Kidney tubule cell (primary cell): ENCODE measurements at places on chromosomes 2 and 18.

GRCh38 chr2:232367591-232368233 is 10.8 kb upstream of the ALPP start:
- DNase-seq = no peak

GRCh38 chr2:119136093-119136492 is 22.5 kb downstream of the C1QL2 start:
- DNase-seq = peak; percentile 72

- peak; percentile 49 for DNase-seq
These were observed 182.3 kb downstream of the CAMKMT start for GRCh38 chr2:44543773-44544725.

DNA sequence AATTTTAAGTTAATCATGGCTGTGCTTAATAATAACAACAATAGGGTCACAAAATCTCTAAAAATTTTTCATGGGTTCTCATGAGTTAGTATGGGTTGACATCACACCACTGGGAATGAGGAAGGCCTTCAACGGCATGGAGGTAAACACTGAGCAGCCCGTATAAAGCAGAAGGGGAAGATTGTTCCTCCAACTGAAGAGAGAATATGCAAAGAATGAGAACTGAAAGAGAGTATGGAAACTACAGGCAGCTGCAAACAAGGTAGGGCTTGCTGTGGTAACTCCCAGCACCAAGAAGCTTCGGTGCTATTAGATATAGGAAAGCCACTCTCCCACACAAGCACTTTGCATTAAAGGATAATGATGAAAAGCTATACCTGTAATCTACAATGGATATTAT is 1242.3 kb upstream of the CELF4 start:
- DNase-seq = no peak

DNA sequence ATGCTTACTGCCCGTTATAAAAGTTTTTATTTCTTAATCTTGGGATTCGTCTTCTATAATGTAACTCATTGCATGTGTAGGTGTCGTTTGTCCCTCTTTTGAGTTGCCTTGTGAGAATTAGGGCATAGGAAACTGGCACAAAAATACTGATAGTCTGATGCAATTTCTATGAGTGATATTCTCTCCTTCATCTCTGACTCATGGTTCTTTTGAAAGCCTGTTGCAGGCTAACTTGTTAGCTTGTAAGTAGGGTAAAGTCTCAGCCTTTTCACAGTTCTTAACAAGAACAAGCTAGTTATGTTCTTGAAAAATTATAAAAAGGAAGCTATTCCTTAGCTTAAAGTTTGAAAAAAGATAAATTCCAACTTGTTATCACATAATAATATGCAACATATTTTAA is 1085.4 kb upstream of the NRXN1 start:
- no peak for DNase-seq

GRCh38 chr2:72612614-72613160 is 213.1 kb downstream of the EXOC6B start:
- DNase-seq = no peak

GRCh38 chr2:240429872-240430491 is 5.5 kb upstream of the GPC1 start:
- DNase-seq = no peak

- no peak for DNase-seq
These were observed 65.0 kb upstream of the LYPD1 start for GRCh38 chr2:132734961-132735360.

DNA sequence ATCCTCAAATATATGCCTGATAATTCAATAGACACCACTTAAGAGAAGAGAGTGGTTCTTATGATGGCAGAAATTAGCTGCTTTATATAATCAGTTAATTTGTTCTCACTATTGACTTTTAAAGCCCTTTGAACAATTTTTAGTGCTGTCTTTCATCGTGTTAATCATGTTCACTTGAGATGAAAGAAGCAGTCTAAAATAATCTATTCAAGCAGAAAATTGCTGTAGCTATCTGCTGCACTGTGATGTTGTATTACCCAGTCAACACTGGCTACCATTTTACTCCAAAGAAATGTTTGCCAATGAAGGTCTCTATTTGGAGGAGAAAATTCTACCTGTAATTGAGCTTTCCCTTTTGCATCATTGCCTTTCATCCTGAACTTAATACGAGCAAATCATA is 459.8 kb upstream of the FSIP2 start:
- no peak for DNase-seq

DNA sequence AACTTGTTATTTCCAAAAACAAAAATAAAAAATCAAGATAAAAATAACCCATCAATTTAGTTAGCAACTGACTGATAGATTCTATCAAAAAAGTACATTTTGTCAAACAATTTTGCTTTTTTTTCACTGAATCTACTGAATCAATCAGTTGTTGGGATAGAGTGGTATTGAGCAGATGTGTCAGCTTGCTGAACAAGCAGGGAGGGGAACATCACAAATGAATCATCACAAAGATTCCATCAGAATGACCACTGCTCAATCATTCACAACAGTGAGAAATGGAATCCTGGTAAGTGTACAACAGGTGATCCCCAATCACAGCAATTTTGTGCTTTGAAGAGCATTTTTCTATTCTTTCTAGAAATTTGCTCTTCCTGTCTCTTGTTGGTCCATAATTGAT is 12.3 kb upstream of the SLC14A2 start:
- DNase-seq = peak; percentile 75

DNA sequence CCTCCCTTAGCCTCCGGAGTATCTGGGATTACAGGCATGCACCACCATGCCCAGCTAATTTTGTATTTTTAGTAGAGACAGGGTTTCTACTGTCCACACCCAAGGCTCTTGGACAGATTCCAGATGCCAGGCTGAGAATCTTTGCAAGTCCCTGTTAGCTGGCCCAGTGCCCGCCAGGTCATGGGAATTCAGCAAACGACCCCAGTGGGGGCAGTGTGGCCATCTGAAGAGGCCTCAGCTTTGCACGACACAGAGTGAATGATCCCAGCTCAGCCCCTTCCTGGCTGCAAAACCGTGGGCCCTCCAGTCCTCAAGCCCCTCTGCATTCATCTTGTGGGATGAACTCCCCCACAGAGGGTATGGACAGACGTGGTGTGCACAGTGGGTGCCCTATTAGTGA is 179.5 kb upstream of the ID2 start:
- no peak for DNase-seq

DNA sequence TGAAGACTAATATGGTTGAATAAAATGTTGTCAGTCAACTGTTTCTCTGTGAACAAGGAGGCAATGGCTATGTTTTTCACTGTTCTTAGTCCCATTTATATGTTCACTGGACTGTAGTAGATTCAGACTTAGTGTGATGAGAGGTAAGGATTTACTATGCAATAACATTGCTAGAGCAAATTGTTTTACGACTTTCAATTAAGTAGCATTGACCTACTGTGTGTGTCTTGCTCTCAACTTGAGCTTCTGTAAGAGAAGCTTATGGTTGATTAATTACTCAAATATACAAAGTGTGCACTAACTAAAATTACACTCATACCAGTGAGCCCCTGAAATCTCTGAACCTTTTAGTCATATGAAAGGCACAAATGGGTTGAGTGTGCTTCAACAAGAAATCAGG is 168.6 kb downstream of the RAPGEF4 start:
- DNase-seq = no peak

DNA sequence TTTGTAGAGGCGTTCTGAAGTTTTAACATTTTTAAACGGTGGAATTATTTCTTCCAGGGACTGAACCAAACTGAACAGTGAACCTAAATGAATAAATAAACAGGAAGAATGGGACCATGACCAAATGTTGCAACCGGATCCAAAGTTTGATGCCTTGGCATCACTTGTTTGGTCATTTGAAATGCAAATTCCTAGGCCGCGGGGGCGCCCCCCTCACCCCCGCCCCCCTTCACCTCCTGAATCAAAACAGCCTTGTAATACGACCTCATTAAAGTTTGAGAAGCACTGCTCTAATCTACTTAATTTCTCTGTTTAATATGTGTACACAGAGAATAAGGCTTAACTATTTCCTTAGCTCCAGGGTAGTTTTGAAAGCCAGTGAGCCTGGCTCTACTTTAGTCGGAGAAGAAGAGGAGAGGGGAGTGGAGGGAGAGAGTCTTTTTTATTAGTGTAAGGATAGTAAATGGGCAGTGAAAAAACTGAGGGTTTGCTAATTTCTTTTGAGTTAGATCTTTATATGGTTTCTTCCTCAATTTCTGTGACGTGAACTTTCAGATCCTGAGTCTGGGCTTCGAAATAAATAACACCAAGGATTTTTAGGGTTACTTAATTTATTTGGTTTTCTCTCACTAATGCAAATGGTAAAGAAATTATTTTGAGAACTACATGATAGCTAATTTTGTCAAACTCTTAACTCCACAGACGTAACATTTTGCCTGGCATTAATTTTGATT is 5.7 kb downstream of the C2orf80 start:
- DNase-seq = no peak

DNA sequence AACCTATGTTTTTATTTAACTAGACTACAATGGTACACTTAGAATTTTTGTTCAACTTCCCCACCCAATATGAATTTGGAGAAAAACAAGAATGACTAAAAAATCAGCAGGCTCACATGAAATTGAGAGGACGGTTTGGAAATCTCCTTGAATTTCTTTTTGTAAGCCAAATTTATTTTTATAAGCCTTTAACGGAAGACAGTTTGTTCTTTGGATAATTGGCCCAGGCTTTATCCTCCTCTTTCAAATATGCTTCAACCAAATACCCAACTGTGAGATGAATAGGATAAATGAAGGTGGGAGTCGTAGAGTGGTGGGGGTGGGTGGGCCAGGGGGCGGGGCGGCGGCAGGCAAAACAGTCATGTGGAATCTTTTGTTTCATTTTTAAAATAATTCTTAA is 60.6 kb downstream of the FMNL2 start:
- DNase-seq = no peak

DNA sequence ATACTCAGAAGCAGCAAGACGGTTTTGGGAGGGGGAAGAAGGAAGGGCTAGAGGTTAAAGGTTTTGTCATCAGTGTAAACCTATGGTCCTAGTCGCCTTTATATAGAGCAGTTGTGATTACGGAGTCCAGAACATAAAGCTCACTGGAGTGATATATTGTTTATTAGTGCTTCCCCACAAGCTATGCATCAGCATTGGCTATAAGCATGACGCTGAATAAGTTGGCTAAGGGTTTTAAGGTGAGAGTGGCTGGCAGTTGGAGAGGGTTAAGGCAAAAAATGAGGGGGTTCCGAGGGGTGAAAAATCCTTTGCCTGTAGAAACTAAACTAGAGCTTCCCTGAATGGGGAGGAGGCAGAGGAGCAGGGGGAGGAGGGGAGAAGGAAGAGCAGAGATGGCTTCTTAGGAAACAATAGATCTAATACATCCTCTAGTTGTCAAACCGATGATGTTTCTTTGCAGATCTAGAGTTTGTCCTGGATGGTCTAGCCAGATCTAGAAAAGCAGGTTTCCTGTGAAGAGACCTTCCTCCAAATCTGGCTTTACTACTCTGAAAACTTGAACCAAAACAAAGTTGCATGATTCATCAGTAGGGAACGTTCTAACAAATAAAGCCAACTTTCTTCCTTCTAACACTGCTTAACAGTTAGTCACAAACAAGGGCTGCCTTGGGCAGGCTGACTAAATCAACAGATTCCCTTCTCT is 2.5 kb downstream of the KLF7 start:
- peak; percentile 98 for DNase-seq

DNA sequence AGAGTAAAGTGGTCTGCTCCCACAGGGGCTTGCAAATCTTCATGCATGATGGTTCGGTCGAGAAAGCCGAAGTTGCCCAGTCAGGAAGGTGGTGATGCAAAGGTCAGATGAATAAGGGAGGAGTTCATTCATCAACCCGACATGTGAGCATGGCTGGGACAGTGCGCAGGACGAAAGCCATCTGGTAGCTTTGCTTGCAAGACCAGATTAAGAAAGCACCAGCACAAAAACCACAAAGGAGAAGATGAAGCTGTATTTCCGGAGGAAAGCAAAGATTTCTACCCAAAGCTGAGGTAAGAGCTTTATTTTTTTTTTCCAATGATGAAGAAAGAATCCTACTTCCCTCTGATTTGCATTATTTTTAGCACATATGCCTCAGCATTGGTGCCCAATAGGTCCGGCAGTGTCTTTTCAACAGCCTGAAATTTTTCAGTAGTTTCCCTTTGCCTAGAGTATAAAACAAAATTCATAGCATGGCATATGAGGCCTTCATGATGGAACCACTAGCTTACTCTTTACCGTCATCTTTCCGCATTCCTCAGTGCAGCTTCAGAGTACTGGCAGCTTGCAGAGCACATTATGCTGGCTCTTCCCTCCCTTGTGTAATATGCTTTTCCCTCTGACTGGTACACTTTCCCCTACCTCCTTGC is 112.0 kb upstream of the THOC1 start:
- DNase-seq = no peak

- DNase-seq = no peak
These were observed 27.0 kb upstream of the ST3GAL5 start for GRCh38 chr2:85915606-85916303.

- peak; percentile 70 for DNase-seq
These were observed 39.8 kb upstream of the AAK1 start for GRCh38 chr2:69683170-69683971.

- no peak for DNase-seq
These were observed 442 bp upstream of the OTOF start for GRCh38 chr2:26478366-26478765.

- no peak for DNase-seq
These were observed 57.7 kb downstream of the METTL4 start for GRCh38 chr18:2513616-2514015.

DNA sequence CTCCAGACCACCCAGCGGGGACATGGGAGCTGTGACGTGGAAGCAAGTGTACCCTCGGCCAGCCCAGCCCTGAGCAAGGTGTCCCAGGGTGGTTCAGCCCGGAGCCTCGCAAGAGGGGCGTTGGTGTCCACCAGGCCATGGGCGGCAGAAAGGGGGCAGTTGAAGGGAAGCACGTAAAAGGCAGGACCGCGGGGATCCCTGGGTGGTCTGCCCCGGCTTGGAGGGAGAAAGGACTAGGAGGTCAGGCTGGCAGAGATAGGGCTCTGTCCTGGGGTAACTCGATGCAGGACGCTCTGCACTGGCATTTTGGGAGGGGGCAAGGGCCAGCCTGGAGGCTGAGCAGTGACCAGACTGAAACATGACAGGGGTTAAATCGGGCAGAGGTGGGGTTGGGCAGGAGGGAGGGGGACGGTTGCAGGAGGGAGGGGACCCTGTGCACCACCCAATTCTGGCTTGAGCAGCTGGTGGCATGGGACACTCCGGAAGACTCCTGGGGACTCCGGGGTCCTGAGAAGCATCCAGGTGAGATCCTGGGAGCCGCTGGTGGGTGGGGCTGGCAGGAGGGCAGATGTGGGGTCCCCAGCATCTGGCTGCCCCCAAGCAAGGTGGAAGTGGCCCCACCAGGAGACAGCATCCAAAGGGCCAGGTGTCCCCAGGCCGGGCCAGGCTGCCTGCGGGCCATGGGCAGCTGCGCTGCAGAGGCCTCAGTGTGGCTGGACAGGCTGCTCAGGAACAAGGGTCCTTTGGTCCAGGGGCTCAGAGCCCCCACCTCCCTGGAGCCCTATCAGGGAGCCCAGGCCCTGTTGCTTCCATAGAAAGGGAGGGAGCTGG is 46.8 kb upstream of the GPC1 start:
- no peak for DNase-seq

GRCh38 chr2:213004197-213004821 is 147.1 kb downstream of the IKZF2 start:
- DNase-seq = no peak

GRCh38 chr2:197600306-197600705 is 75.1 kb downstream of the RFTN2 start:
- no peak for DNase-seq
